Keratinocyte (primary cell): ENCODE measurements at places on chromosomes 7 and 10.
A peak's percentile ranks its signal among the peaks of the same experiment; 100 is the strongest.

DNA sequence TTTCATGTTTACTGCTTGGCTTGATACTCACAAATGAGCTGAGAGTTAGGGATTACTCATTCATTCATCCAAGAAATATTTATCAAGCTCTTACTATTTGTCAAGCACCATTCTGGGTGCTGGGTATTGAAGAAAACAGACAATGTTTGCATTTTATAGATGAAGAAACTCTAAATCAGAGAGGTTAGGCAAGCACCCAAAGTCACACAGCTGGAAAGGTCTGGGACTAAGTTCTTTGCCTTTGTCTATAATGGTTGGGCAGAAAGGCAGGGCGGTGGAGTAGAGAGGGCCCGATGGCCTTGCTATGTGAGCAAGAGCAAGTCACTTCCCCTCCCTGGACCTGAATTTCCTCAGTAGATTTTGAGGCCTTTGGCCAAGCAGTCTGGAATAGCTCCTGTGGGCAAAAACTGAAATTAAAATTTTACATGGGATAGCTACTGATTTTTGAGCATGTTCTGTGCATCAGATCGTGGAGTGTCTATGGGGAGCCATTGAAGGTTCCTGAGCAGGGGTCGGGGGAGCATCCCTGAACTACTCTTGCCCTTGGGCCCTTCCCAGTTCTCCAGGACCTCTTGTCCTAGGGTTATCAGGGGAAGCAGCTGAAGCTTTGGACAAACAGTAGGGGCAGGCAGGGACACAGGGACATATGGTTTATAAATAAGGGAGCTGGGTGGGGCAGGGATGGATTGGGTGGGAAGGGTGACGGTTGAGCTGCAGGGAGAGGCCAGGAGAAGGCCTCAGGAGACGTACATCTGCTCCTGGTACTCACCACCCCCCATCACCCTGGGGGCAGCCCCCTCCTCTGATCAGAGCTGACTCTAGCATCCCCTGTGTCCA lies 23.3 kb downstream of the AQP1 start:
- no peak for DNase-seq

- DNase-seq: no peak
Measured at GRCh38 chr10:30737931-30738391, 108.4 kb upstream of the LYZL2 start.

- DNase-seq: peak; percentile 71
Measured at GRCh38 chr7:48298779-48299178, 127.5 kb downstream of the ABCA13 start.

DNA sequence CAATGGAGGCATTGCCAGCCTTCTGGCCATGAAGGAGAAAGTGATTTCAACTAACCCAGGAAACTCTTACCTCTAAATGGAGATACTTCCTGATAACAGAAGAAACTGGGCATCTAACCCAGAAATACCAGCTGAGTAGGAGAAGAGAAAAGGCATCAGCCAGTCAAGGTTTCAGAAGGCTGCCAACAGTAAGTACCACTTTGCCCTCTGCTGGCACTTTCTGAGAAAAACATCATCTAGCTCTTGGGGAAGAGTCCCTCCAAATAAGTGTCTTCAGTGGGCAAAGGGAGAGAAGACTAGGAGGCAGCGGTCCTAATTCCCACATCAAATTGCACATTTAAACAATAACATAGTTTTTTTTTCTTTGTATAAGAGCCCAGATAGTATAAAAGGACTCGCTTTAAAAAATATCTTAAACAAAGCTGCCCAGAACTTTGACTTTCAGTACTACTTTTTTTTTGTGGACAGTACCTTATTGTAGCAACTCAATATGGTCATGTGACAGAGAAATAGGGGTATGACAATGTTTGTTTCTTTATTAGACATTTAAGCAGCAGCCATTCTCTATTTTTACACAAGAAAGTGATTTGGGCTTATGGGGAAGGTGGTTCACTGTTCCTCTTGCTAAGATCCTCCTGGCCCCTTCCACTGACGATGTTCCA lies 157.3 kb downstream of the CTTNBP2 start:
- peak; percentile 7 for DNase-seq

DNA sequence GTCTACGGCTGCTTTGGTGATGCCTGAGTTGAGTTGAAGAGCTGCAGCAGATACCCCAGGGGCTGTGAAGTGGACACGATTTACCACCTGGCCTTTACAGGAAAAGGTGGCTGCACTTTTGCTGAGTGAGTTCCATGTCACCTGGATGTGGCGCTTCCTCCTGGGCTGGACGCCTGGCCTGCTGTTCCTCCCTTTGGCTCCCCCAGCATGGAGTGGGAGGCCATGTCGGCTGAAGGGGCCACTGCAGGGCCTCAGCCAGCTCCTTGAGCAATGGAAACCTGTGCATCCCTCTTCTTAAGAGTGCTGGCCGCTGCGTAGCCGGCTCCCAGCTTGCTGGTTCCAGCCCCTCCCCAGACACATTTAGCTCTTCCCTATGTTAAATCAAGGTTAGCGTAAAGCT lies 221.0 kb downstream of the GLRX3 start:
- DNase-seq: no peak

- DNase-seq: no peak
Measured at GRCh38 chr7:28551331-28551730, 139.0 kb downstream of the CREB5 start.

DNA sequence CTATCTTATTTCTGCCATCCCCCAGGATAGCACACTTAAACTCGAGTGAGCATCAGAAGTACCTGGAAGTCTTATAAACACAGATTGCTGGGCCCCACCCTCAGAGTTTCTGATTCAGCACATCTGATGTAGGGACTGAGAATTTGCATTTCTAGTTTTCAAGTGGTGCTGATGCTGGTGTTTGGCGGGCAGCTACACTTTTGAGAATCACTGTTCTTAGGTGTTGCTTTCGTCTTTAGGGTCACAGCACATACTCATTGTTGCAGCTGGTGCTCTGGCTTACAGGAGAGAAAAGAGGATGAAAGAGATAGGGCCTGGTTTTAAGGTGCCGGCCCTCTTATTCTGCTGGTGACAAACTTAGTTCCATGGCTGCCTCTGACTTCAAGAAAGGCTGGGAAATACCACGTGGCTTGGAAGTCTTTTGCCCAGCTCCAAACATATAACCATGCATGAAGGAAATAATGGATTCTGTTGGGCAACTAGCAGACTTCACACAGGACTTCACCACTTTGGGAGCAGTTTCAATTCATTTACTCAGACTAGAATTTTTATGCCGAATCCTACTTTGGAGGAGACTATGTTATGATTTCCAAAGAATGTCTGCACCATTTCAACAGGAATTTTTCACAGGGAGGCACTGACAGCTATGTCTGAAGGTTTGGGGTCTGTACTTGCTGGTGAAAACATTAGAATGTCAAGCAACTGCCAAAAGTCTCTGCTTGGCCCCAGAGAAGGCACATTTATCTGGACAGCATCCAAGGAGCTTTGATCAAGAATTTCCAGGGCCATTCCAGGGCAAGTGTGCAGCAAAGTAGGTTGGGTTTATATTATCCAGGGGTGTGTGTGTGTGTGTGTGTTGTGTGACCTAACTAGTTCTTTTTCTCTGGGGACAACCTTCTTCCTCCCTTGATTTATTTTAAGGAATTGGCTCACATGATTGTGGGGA lies 6.9 kb upstream of the MINDY4 start:
- DNase-seq: no peak

- DNase-seq: no peak
Measured at GRCh38 chr10:119812684-119813083, 60.0 kb downstream of the MCMBP start.

- no peak for DNase-seq
Measured at GRCh38 chr7:50775231-50775630, 7.5 kb downstream of the GRB10 start.

DNA sequence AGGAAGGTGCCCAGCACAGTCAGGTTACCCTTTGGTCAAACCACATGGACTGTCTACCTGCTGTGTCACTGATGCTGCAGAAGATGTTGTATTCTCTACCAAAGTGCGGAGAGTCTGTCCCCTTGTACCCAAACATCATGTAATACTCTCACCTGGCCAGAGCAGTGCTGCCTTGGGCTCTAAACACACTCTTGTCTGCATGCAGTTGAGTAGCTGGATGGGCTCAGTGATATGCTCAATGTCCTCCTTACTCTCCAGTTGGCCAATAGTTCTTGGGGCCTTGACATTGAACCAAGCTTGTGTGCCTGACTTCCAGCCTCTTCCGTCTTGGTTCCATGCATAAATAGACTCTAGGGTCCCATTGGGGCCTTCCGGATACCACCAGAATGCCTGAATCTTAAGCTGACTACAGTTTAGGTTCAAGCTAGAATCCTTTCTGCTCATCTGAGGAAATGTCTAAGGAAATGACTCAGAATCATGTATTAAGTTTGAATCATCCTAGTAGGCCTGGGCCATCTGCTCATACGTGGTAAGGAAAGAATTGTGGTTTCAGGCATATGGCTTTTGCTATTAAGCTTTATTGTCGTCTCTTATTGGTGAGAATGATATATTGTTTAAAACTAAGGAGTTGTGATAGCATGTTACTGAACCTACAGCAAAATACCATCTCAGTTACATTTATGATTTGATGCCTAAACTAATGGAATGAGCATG lies 118.0 kb downstream of the OTUD1 start:
- DNase-seq: peak; percentile 23

DNA sequence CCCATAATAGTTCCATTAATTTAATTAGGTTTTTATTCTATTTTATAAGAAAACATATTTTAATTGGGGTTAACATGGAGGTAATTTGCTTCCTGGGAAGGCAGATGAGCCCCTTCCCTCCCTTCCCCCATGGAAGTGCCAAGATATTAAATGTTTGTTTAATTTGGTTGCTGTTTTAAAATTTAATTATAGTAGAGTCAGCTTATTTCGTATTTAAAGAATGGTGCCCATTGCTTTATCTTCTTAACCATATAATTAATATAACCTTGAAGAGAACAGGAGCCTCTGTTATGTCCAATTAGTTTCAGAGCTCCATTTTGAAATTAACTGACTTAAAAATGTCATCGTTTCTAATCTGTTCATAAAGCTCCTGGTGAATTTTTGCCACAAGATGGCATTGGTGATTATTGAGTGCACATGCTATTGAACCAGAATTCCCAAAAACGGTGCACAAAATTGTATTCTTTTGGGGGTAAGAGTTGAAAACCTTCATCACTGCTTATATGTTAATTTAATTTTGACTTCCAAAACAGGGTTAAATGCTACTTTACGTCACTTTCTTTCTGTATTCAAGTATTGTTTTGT lies 26.0 kb downstream of the KLHDC10 start:
- no peak for DNase-seq

GRCh38 chr7:153522261-153522660 lies 529.9 kb upstream of the DPP6 start:
- no peak for DNase-seq

GRCh38 chr7:1351881-1352625 lies 107.2 kb downstream of the MICALL2 start:
- no peak for DNase-seq

- DNase-seq: no peak
Measured at GRCh38 chr10:23818484-23818883, 379.6 kb downstream of the OTUD1 start.

GRCh38 chr10:8962249-8962648 lies 907.8 kb downstream of the GATA3 start:
- DNase-seq: no peak

- no peak for DNase-seq
Measured at GRCh38 chr10:6171881-6172695, 30.6 kb upstream of the PFKFB3 start.

- no peak for DNase-seq
Measured at GRCh38 chr10:70774810-70775678, 10.1 kb downstream of the TBATA start.

DNA sequence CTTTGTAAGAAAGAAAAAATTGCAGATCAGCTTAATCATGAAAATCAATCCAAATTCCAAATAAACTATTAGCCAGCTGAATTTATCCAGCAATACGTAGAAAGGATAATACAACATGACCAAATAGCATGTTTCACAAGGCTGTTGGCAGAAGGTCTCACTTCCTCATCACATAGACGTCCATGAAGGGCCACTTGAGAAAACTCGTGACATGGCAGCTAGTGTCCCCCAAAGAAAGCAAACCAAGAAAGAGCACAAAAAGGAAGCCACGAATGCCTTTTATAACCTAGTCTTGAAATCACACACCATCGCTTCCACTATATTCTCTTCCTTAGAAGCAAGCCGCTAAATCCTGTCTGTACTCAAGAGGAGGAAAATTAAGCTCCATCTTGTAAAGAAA lies 105.6 kb upstream of the NRBF2 start:
- DNase-seq: no peak

DNA sequence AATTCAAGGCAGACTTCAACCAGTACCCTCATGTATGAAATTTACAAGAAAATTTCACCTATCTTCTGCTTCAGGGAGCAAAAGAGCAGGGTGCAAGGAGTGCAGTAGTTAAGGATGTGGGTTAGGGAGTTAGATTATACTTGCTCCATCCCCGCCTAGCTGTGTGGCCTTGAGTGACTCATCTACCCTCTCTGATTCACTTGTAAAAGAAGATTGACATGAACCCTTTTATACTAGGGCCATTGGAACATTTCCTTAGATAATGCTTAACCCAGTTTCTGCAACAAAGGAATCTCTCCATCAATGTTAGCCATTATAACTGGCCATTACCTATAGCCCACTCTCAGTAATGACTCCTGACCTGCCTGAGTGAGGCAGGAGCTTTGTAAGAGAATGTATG lies 10.2 kb upstream of the HSPA12A start:
- no peak for DNase-seq

- no peak for DNase-seq
Measured at GRCh38 chr7:141231018-141231792, 157.3 kb downstream of the TMEM178B start.

GRCh38 chr7:93828260-93828659 lies 62.3 kb downstream of the TFPI2 start:
- DNase-seq: no peak

DNA sequence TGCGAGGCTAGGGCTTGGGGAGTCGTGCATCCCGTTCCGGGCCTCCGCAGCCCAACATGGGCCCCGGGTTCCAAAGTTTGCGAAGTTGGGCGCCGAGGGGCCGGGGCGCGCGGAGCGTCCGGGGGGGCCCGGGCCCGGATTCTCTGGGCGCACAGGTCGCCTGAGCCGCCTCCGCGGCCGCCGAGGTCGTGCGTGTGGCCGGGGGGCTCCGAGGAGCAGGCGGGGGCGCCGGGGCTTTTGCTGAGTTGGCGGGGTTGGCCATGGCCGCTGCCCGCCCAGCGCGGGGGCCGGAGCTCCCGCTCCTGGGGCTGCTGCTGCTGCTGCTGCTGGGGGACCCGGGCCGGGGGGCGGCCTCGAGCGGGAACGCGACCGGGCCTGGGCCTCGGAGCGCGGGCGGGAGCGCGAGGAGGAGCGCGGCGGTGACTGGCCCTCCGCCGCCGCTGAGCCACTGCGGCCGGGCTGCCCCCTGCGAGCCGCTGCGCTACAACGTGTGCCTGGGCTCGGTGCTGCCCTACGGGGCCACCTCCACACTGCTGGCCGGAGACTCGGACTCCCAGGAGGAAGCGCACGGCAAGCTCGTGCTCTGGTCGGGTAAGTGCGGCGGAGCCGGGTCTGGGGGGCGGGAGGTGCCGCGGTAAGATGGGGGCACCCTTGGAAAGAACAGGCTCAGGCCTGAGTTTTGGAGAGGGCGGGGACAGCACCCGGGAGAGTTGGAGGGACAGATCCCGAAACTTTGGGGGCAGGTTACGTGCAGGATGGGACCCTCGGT lies 643 bp downstream of the SMO start:
- no peak for DNase-seq

GRCh38 chr7:43110791-43111535 lies 1.5 kb upstream of the HECW1 start:
- no peak for DNase-seq
